ENCODE measurements at places on chromosomes 2 and 18.

DNA sequence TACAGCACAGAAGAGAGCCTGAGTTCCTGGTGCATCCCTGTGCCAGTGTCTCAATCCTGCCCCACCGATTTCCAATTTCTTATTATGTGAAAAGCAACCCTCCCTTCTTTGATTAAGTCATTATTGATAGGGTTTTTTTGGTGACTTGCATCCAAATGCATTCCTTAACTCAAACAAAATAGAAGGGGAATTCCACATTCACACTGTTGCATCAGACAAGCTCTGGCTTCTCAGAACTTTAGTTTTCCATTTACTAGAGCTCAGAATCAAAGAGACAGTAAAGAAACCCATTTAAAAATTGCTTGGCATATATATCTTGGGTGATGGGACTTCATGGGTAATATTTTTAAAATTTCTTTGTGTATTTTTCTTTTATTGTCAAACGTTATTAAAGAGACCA lies 13.8 kb upstream of the TMEM200C start:
- no peak for DNase-seq

GRCh38 chr2:196268538-196269338 lies 97.4 kb upstream of the STK17B start:
- no peak for DNase-seq

DNA sequence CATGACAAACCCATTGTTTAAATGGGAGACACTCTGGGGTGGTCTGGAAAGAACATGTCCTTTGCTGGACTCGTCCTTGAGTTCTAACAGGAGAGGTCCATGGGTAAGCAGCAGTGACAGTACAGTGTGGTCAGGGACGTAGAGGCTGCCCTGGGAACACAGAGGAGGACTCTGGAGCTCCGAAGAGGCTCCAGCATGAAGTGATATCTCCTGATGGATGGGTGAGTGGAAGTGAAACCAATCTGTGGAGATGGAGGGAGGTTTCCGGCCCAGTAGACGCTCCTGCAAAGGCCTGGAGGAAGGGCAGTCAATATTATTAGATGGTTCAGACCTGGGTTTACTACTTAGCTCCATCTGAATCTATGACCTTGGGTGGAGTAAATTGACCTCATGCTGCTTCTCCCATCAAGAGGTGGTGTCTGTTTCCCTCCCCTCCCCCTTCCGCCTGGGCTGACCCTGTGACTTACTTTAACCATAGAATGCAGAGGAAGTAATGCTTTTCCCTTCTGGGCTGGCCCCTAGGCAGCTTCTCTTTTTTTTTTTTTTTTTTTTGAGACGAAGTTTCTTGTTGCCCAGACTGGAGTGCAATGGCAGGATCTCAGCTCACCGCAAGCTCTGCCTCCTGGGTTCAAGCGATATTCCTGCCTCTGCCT lies 2.3 kb upstream of the TFCP2L1 start:
- no peak for DNase-seq

- DNase-seq: no peak
Observed at GRCh38 chr2:155412598-155412997, 714.1 kb downstream of the KCNJ3 start.

- DNase-seq: peak; percentile 17
Observed at GRCh38 chr18:46917108-46917802, at the start of the genes KATNAL2 and PIAS2. TSS of gene KATNAL2 (plus strand) at chr18:46917602. CDS start at chr18:46946873, 29,271 bp downstream. TSS of gene PIAS2 (minus strand) at chr18:46917507. CDS start at chr18:46917345, 162 bp downstream.

Data from NCI-H2029 treated with DMSO at 0.1 percent for 48 hours (cell line).